ENCODE measurements at places on chromosomes 11 and 22.
A peak's percentile ranks its signal among the peaks of the same experiment; 100 is the strongest.

GRCh38 chr11:110125632-110126031 lies 32.4 kb downstream of the ZC3H12C start:
- DNase-seq = no peak

DNA sequence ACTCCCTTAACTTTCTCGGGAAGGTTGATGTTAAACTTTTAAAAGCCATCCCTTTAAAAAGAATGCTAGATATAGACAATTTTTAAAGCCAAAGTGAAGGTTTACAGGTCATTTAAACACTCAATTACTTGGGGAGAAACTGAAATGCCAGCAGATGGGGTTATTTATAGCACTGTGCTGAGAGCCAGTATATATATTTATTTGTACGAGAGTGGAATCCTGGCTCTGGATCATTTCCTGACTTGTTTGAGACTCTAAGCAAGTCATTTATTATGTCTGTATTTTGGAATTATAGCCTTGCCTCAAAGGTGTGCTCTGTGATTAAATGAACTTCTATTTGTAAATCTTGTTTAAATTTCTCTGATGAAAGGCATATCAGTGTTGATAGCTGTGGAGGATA lies 6.8 kb upstream of the ZBED5 start:
- no peak for DNase-seq

- DNase-seq = no peak
Measured at GRCh38 chr11:78800756-78801155, 226.1 kb upstream of the NARS2 start.

GRCh38 chr11:36019722-36020121 lies 75.9 kb downstream of the LDLRAD3 start:
- no peak for DNase-seq

GRCh38 chr11:120386774-120387371 lies 50.7 kb downstream of the ARHGEF12 start:
- no peak for DNase-seq

GRCh38 chr11:124238512-124238911 lies 2.4 kb upstream of the OR8G1 start:
- DNase-seq = no peak

DNA sequence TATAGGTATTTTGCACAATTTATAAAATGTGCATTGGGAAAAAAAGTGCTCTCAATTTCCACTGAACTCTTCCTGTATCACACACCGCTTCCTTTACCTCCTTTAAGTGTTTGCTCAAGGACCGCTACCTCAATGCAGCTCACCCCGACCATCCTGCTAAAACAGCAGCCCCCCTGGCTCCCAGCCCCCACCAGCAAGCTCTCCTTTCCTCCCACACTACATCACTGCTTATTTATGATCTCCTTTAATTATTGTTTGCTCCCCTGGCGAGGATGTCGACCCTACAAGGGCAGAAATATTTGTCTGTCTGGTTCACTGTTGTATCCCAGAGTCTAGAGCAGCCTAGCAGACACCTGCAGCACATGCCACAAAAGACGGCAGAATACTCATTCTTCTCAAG lies 10.0 kb downstream of the SHANK2 start:
- no peak for DNase-seq

- DNase-seq = peak; percentile 36
Measured at GRCh38 chr11:12235947-12236743, 125.8 kb downstream of the MICAL2 start.

DNA sequence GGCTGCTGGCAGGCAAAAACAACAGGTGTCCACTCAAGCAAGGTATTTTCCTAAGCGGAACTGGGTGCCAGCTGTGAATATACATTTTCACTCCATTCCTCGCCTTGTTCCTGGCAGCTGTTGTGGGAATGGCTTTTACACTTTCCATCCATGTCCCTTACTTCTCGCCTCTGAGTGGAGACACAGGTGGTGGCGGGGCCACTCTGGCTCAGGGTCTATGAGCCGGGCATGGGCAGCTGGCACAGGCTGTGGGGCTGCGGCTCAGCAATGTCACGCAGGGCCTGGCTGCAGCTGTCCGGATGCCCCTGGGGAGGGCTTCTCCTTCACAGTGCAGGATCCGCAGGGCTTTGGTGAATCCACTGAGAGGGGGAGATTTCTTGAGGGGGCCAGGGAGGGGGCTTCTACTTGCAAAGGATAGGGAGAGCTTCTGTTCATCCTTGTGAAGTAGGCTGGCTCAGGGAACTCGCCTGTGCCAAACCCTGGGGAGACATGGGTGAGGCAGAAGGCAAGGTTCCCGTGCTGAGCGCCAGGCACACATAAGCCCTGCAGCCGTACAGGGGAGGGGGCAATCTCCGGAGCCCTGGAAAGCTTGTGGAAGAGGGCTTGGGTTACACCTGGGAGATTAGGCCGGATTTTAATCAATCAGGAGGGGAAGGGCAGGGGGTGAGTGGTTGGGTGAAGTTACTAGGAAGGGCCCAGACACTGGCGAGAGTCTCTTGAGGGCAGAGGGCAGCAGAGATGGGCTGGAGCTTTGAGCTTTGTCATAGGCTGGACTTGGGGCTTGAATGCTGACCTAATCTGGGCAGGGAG lies 45.7 kb downstream of the KCNQ1OT1 start:
- no peak for DNase-seq
